ENCODE measurements at places on chromosomes 3 and 15.
A peak's percentile ranks its signal among the peaks of the same experiment; 100 is the strongest.

DNA sequence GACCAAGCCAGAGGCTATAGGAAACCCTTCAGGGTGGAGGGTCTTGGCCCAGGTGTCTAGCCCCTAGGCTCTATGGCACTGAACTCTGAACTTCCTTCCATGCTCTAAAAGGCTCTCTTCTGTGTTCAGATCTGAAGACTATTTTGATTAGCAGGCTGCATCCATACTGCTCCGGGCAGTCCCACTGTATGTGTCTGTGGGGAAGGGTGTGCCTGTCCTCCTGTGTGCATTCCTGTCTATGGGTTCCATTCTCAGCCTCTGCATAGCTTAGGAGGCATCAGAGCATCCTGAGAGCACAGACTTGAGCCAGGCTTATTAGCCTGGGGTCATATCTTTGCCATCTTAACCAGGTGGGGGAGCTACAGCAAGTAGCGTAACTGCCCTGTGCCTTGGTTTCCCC lies 38.0 kb downstream of the EXOG start:
- no peak for DNase-seq

- no peak for DNase-seq
These were observed 4.4 kb upstream of the XIRP1 start for GRCh38 chr3:39196671-39197356.

GRCh38 chr3:83873550-83873949 lies 1085.2 kb upstream of the CADM2 start:
- DNase-seq, result no peak

DNA sequence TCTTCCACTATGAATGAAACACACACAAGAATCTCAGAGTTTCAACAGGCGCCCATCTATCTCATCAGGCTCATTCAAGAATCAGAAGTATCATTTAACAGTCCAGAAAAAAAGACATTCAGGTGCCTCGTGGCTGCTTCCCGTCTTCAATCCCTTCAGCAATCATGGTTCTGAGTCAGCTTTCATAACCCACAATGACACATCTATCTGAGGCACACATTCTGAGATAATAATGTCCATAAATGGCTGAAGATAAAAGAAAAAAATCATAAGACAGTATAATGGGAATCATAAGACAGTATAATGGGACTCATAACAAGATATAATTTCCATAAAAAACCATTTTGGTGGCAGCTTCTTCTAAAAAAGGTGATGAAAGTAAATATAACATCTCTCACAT lies 52.4 kb downstream of the TNIK start:
- DNase-seq, result peak; percentile 76

- DNase-seq, result no peak
These were observed 1163.6 kb downstream of the NSUN3 start for GRCh38 chr3:95226437-95226836.

DNA sequence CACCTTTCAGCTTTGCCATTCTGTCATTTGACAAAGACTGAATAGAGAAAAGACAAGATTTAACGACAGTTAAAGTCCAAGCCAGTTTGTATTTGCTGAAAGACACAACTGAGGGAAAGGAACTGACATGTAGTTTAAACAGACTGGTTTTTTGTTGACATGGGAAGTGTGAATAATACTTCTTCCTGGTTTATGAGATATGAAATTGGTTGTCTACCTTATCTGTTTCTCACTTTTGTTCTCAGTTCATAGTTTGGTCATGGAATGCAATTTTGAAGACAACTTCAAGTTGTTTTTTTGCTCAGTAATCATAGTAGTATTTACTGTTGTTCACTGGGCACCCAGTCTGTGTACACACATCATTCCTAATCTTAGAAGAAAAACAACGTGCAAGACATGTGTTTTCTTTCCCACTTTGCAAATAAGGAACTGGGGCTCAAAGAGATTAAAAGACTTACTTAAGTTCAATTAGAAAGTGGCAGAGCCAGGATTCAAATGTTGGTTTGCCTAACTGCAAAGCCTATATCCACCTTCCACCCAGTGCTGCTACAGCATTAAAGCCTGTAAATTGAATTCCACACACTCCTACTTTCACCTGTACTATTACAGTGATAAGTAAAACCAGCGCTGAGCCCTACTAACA lies 103.5 kb downstream of the LPP start:
- DNase-seq, result no peak

GRCh38 chr15:82186719-82187406 lies 75.7 kb downstream of the EFL1 start:
- DNase-seq, result no peak

- DNase-seq, result no peak
These were observed 49.5 kb upstream of the CMSS1 start for GRCh38 chr3:99768126-99768525.

DNA sequence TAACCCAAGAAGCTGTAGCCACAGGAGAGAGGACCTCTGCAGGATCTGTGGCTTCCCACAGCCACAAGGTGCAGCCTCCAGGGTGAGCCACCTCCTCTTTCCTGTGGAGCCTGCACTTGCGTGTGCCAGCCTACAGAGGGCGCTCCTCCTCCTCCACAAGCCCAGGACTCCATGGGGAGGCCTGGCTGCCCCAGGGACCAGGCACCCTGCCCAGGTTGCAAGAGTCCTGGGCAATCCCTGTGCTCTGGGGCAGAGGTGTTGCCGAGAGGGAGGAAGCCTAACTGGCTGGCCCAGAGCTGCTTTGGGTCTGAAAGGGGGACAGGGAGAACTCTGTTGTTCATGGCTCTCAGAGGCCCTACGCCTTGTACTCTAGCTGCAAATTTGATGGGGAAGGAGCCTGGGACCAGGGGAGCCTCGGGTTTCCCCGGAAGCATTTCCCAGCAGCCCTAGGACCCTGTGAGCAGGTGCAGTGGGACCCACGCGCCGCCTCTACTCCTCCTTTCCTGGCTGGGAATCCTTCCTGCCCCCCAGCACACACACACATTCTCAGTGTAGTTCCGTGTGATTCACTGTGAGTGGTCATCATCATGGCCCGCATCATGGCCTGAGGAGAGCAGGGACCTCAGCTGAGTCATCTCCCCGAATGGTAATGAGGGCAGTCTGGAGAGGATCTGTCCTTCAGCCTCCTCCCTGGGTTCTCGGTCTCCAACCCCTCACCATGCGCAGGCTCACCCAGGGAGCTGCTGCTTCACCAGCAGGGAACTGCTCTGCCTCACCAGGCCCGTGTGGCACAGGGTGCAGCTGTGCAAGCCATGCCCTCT lies 24.3 kb downstream of the TBC1D21 start:
- DNase-seq, result peak; percentile 64

DNA sequence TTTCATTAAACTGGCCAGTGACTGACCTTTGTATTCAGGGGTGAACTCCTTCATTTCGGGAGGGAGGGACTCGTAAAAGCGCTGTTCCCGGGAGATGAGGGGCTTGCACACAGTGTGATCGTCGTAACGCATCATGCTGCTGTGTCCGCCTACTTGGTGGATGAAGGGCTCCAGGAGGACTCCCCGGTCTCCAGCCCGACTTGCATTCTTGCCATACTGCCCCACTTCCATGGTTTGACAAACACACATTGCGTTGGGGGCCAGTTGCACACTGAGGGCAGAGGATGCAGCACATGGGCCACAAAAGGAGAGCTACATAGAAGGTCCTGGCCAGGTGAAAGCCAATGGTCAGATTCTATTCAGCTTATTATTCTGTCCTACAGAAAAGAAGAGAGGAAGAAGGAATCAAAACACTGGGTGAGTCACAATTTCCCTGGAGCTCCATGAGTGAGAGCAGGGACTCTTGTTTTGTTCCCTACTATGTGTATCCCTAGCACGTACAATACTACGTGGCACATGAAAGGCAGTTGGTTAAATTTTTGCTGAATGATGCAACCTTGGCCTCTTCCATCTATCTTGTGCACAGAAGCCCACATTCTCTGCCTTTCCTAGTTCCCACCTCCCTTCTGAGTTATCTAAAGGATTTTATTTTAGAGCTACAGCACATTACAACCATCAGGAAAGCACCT lies 24.2 kb upstream of the GMPPB start:
- DNase-seq, result peak; percentile 23

DNA sequence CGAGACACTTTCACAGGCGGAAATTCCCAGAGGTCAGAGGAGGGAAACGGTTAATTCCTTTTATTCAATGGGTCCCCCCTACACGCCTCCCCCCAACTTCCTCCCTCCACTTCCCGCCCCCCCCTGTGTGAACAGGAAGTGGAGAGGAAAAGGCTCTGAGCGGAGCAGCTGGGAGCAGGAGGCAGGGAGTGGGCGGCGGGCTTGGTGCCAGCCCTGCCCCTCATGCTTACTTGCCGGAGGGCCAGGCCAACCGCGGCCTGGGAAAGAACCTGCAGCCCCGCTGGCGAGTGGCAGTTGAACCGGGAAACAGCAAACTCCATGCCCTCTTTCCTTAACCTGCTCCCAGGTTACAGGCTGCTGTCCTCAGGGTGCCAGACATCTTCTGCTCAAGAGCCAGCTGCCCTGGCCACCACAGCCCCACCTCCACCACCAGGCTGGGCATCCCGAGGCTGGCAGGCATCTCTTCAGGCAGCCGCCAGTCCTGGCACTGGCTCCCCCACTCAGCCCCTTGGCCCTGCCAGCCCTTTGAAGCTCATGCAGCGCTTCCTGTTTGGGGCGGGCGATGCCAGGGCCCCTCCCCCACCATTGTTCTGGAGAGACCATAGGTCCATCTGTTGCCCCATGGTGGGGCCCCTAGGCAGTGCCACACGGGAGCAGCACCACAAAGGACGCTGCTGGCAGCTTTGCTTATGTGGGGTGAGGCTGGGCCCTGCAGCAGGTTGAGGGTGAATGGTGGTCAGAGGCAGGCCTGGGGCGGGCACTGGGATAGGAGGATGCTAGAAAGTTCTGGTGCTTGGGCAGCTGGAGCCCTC lies 12.9 kb downstream of the VPS18 start:
- no peak for DNase-seq

DNA sequence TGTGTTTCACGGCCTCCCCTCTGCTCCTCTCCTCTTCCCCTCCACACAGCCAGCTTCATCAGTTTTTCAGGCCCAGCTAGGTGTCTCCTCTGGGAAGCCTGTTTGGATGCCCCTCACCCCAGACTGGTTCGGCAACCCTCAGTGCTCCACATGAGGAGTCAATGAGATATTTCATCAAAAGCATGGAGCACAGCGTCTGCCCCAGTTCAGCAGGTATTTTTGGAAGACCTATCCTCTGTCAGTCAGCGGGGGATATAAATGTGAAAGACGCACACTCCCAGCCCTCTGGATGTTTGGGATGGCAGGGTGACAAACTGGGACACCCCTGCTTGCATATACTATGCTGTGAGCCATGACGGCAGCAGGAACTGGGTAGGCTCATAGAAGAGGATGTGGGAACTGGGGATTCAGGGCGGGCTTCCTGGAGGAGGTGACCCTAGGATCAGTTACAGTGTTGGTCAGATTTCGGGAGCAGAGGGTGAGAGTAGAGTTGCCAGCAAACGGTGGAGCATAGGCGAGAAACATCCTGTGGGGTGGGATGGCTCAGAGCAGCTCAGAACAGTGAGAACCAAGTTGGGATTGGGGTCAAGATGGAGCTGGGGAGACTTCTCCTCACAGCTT lies 42.9 kb downstream of the PXYLP1 start:
- no peak for DNase-seq

GRCh38 chr15:57410373-57410772 lies 34.1 kb downstream of the CGNL1 start:
- no peak for DNase-seq

DNA sequence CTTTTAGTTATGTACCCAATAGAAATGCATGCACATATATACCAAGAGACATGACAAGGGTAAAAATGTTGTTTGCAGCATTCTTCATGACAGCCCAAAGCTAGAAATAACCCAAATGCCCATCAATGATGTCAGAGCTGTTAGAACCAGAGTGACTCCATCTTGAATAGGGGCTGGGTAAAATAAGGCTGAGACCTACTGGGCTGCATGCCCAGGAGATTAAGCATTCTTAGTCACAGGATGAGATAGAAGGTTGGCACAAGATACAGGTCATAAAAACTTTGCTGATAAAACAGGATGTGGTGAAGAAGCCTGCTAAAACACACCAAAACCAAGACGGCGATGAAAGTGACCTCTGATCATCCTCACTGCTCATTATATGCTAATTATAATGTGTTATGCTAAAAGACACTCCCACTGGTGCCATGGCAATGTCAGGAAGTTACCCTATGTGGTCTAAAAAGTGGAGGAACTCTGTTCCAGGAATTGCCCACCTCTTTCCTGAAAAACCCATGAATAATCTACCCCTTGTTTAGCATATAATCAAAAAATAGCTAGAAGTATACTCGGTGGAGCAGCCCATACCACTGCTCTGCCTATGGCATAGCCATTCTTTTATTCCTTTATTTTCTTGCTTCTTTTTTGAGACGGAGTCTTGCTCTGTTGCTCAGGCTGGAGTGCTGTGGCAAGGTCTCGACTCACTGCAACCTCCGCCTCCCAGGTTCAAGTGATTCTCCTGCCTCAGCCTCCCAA lies 32.9 kb downstream of the ZBTB11 start:
- peak; percentile 92 for DNase-seq

- DNase-seq, result no peak
These were observed 72.3 kb upstream of the LRIG1 start for GRCh38 chr3:66572938-66573710.

- DNase-seq, result no peak
These were observed 114.7 kb upstream of the FRMD4B start for GRCh38 chr3:69500604-69501003.

DNA sequence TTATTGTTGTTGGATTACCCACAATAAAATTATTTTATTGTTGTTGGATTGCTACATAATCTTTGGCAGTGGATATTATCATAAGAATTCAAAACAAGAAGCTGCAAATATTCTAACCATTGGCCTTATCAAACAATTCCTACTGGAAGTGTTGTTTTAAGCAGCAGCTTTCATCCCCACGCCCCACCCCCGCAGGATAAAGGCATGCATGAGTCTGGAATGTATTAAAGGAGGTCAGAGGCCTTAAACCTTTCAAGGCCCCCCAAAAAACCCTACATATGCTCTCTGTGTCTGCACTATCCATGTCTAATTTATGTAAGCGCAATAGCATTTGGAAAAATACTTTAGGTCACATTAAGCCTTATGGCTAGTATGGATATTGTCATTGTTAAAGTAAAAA lies 23.1 kb downstream of the P3H2 start:
- DNase-seq, result no peak

- DNase-seq, result no peak
These were observed 352.5 kb upstream of the GRM7 start for GRCh38 chr3:6508410-6508759.

GRCh38 chr3:5205165-5205941 lies 17.8 kb downstream of the EDEM1 start:
- DNase-seq, result peak; percentile 44

DNA sequence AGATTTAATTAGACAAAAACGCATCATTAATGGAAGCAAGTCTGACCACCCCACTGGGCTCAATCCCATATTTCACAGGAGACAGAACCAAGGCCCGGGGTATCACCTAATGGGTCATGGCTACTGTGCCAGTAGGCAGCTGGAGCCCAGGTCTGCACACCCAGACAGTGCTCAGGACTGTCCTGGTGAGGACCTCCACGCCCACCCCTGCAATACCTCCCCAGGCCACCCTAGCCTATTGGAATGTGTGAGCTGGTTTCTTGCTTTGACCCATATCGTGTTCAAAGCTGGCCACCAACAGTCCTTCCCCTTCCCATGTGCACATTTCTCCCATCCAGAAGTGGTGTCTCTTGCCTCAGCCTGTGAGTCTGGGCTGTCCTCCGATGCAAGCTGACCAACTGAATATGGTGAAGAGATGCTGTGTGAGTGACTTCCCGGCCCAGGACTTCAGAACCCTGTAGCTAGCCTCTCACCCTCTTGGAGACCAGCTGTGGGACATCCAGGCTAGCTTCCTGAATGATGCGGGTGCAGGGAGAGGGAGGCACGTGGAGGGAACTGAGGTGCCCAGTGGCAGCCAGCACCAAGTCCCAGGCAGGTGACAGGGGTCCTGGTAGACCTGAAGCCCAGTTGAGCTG lies 19.1 kb downstream of the SLC6A20 start:
- DNase-seq, result no peak
